Naive B cell (primary cell): ENCODE measurements at places on chromosomes 5 and 9.

- no peak for DNase-seq
These were observed 66.2 kb downstream of the ARHGEF28 start for GRCh38 chr5:73692166-73692640.

DNA sequence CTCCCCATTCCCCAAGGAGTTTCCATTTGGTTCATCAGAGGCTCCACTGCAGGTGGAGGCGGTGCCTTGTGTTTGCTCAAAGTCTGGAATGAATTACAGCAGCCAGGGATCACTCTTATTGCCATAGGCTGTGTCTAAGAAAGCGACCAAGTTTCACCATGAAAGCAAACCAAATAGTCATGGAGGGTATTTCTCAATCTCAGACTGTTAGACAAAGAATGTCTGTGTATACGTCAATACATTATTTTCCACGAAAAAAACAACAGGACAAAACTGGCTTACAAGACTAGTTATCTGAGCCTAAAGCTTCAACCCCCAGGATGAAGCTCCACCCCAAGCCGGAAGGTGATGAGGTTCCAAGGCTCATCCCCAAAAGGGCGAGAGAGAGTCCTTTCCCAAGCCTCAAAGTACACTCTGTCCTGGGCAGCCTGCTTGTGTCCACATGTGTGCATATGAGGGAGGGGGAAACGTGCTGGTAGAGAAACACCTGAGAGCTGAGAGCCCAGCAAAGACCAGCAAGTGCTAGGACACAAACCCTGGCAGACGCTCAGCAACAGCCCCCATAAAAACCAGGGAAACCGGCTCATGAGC is 4.3 kb downstream of the B4GALT1 start:
- no peak for DNase-seq

DNA sequence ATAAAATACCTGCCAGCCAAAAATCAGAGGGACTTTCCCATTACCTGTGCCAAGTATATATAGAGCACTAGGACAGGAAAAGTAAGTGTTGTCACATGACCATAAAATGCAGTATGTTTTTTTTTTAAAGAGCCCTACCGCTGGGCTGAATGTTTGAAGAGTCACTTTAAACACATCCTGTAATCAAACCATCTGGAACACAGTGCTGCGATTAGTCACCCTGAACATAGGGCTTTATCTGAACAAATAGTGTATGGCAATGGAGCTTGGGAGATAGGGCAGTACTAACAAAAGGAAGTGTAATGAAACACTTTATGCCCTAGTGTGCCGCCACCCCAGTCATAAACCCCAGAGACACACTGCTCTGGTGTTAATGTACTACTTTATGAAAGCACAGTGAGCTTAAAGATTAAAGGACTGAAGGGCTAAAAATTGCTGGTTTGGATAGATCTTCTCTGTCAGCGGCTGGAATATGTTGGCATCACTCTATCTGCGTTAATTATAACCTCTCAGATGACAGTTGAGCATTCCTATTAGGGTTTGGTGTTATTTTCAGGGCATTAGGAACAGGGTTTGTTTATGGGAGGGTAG is 90.4 kb downstream of the ZNF608 start:
- peak; percentile 42 for DNase-seq

DNA sequence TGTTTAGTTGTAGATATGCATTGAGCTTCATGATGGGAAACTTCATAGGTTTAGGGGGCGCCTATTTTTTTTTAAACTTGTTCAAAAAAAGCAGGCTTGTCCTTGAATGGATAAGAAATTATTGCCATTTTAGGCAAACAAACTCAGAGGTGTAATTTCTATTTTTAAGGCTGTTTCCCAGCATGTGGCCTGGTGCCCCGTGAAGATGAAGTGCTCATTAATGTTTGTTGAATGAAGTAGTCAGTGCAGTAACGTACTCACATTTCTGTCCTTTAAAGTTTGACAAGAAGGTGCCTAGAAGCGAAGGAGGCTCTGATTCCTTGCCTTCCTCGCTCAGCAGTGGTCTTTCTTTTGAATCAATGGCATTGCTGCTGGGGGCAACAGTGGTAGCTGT is 54.3 kb downstream of the ZNF618 start:
- DNase-seq, result no peak

DNA sequence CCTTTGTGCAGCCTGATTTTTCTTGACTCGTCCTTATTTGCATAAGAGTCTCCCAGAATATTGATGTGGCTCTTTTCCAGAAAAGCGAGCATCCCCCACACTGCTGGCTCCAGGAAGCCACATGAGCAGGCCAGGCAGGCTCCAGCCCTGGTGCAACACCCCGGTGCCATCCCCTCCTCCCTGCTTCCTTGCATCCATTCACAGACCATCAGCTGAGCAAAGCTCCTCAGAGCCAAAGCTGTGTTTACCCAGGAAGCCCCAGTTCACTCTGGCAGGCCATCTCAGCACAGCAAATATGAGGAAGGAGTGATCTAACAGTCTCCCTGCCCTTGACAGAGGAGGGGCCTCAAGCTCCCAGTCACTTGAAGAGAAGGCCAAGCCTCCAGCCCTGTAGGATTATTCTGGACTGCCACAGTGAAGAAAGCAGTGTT is 34.4 kb downstream of the INSYN2B start:
- DNase-seq, result no peak

DNA sequence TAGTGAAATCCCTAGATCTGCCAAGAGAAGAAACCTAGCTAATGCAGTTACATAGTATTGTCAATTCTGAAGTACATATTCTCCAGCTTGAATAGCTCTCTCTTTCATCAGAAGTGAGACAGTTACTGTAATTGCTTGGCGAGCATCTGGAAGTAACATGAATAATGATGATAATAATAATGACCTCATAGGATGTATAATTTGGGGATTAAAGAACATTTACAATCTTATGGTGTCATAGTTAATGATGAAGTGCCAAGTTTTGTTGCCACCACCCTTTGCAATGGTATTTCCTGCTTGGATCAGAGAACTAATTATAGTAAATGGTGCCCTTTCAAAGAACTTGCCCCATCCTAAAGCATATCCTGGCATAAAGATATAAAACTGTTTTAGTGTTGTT is 201.4 kb downstream of the ADAMTSL1 start:
- DNase-seq, result no peak

DNA sequence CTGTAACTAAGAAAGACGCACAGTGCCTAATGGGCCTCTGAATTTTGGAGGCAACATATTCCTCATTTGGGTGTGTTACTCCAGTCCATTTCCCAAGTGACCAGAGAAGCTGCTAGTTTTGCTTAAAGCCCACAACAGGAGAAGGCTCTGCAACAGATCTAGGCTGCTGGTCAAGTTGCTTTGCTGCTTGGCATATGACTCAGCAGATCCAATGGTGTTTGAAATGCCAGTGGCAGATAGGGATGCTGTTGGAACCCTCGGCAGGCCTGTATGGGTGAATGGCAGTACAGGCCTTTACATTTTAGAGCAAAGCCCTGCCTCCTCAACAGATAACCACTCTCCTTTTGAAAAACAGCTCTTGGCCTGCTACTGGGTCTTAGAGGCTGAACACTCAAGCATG is 36.2 kb upstream of the ROR2 start:
- DNase-seq, result no peak

GRCh38 chr5:173055983-173056782 is at the start of gene CREBRF:
TSS of gene CREBRF (plus strand) at chr5:173056352. CDS start at chr5:173080776, 24,424 bp downstream.
- peak; percentile 100 for DNase-seq

GRCh38 chr5:153347611-153348010 is 142.9 kb upstream of the GRIA1 start:
- DNase-seq, result no peak

- no peak for DNase-seq
These were observed 162.5 kb downstream of the HCN1 start for GRCh38 chr5:45533663-45534062.

GRCh38 chr9:34035656-34036055 is 13.0 kb downstream of the UBAP2 start:
- DNase-seq, result no peak
